OCI-LY7 (cell line): ENCODE measurements at places on chromosomes 1 and 21.

GRCh38 chr1:192002063-192002462 is 156.2 kb upstream of the RGS18 start:
- DNase-seq: no peak

DNA sequence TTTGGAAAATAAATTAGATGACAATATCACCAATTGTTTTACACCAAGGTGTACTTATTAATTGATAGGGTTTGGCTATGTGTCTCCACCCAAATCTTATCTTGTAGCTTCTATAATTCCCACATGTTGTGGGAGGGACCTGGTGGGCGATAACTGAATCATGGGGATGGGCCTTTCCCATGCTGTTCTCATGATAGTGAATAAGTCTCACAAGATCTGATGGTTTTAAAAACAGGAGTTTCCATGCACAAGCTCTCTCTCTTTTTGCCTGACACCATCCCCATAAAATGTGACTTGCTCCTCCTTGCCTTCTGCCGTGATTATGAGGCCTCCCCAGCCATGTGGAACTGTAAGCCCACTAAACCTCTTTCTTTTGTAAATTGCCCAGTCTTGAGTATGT is 131.0 kb upstream of the LMO4 start:
- no peak for DNase-seq

- no peak for DNase-seq
Observed at GRCh38 chr1:186887203-186887602, 58.5 kb downstream of the PLA2G4A start.

GRCh38 chr21:44579833-44580144 is 615 bp downstream of the KRTAP10-5 start:
- DNase-seq: no peak

DNA sequence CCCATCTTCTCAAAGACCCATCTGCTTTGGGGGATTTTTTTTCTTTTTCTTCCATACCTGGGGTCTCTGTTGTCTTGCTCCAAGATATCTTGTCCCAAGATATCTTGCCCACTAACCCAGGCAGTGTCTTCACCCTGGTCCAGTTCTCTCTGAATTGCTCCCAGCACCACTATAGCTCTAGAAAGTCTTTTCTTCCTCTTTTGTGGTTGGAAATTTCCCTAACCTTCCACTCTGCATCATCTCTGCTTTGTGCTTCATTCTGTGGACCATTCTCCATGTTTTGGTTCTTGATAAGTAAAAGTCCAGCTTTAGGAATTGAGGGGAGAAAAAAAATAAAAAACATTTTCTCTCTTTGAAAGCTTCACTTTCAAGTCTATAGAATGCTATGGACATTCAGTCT is 20.9 kb downstream of the STYXL2 start:
- no peak for DNase-seq

DNA sequence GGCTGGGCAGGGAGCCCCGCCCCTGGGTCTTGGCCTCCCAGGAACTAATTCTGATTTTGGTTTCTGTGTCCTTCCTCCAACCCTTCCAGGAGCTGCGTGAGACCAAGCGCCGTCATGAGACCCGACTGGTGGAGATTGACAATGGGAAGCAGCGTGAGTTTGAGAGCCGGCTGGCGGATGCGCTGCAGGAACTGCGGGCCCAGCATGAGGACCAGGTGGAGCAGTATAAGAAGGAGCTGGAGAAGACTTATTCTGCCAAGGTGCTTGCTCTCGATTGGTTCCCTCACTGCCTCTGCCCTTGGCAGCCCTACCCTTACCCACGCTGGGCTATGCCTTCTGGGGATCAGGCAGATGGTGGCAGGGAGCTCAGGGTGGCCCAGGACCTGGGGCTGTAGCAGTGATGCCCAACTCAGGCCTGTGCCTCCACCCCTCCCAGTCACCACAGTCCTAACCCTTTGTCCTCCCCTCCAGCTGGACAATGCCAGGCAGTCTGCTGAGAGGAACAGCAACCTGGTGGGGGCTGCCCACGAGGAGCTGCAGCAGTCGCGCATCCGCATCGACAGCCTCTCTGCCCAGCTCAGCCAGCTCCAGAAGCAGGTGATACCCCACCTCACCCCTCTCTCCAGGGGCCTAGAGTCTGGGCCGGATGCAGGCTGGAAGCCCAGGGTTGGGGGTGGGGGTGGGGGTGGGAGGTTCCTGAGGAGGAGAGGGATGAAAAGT is 18.5 kb upstream of the SEMA4A start:
- no peak for DNase-seq

- DNase-seq: peak; percentile 44
Observed at GRCh38 chr21:17352996-17353655, 159.7 kb upstream of the CXADR start.

- DNase-seq: no peak
Observed at GRCh38 chr1:94020764-94021579, 100.0 kb downstream of the ABCA4 start.

- DNase-seq: peak; percentile 38
Observed at GRCh38 chr1:42955311-42956063, 3.2 kb downstream of the SLC2A1 start.

DNA sequence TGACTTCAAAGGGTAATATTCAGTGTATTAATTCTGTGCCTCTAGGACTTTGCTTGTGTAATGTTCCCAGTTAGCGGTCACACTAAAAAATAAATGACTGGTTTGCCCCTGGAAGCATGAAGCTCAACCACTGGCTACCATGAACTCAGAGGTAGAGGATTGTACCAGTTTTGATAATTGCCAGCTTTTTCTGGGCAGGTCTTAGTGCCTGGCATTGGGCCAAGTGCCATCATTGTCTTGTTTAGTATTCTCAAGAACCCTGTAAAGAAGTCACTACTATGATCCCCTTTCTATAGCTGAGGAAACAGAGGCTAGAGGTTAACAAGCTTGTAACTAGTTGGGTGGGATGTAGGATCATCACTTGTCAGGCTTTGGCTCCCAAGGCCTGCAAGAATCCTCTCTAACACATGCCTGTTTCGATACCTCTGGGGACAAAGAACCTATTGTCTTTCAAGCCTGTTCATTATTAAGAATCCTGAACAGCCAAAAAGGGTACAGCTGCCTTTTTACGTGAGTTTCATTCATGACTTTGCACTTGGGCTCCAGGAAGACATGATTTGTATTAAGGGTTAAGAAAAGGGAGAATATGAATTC is 121.9 kb upstream of the JUN start:
- DNase-seq: no peak

GRCh38 chr1:50135716-50136115 is 27.0 kb downstream of the ELAVL4 start:
- DNase-seq: no peak

GRCh38 chr1:218851586-218851985 is 322.1 kb upstream of the LYPLAL1 start:
- no peak for DNase-seq

- DNase-seq: no peak
Observed at GRCh38 chr1:54989968-54990810, 8.5 kb upstream of the BSND start.

- DNase-seq: no peak
Observed at GRCh38 chr1:223301371-223301770, 62.6 kb downstream of the SUSD4 start.

DNA sequence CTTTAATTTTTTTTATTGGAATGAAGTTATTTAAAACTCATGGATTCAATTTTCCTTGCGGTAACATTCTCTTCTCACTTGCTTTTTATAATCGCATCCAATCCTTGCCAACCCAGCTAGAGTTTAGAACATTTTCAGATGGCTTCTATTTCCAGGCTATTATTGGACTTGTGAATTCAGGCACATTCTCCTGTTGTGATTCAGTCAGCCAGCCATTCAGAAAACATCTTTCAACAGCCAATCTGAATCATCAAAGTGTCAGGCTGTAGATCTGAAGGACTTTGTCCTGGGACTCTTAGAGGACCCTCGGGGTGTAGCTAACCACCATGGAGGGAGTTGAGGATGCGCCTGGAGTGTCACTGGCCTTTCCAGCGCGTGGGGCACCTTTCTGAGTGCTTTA is 92.4 kb downstream of the PRDM2 start:
- no peak for DNase-seq

- DNase-seq: peak; percentile 25
Observed at GRCh38 chr1:157944663-157945280, 48.7 kb upstream of the KIRREL1 start.

- no peak for DNase-seq
Observed at GRCh38 chr1:53547231-53547790, 88.1 kb downstream of the DMRTB1 start.
